ENCODE measurements at places on chromosomes 2 and 18. TPM values are rescaled to one million over a fixed set of nuclear protein-coding genes. Genes with fewer than 3 reads are reported as not detected.
A peak's percentile ranks its signal among the peaks of the same experiment; 100 is the strongest.

DNA sequence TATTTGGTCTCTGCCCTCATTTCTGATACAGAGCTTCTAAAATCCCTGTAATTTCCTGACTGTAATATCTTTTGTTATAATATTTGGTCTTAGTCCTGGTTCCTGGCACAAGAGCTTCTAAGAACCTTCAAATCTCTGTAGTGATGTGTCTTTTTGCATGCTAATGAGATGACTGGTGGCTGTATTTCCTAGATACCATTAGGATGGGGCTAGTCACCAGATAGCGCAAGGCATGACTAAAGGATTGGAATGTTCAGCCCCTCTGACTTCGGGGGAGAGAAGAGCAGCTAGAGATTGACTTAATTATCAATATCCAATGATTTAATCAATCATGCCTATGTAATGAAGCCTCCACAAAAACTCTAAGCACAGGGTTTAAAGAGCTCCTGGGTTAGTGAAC lies 620.8 kb upstream of the ACVR2A start:
- H3K27ac ChIP-seq = no peak overlapping the region
- H3K4me1 ChIP-seq = no peaks in the 10 kb centered on the region
- H3K4me3 ChIP-seq = no peak overlapping the region
- H3K36me3 ChIP-seq = no peaks in the 10 kb centered on the region
- no peaks in the 10 kb centered on the region for H3K27me3 ChIP-seq
- no peak for DNase-seq

- no peaks in the 10 kb centered on the region for H3K36me3 ChIP-seq
- H3K4me1 ChIP-seq = no peaks in the 10 kb centered on the region
- no peak overlapping the region for H3K4me3 ChIP-seq
- no peak for DNase-seq
- H3K27ac ChIP-seq = no peak overlapping the region
These were observed 53.6 kb downstream of the TANC1 start for GRCh38 chr2:159022019-159022418.

The AKAIN1 gene
- total RNA-seq = not detected

The MEIS1 gene
- total RNA-seq = 21.1 TPM

GRCh38 chr2:28610583-28611201 lies 114.8 kb downstream of the PLB1 start:
- no peak overlapping the region for H3K4me3 ChIP-seq
- no peaks in the 10 kb centered on the region for H3K36me3 ChIP-seq
- no peak overlapping the region for H3K27ac ChIP-seq
- no peaks in the 10 kb centered on the region for H3K27me3 ChIP-seq

The FAM228A gene
- total RNA-seq = not detected

The VIT gene
- total RNA-seq = 9.0 TPM

The CNTNAP5 gene
- not detected for total RNA-seq

DNA sequence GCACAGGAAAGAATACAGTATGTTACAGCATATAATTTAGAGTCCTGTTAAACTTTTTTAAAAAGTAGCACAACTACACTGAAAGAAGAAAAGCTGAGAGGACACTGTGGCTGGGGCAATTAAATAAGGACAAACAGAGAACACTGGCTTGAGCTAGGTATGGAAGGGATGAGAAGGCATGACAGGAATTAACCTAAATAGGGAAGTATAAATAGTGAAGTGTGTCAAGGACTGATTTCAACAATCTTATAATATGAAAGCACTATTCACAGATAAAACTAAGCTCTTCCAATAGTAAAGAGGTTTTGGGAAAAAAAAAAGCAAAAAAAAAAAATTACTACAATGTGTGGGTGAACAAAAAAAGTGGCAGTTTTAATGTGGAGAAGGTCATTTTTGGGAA lies 45.5 kb downstream of the PPP3R1 start:
- H3K4me1 ChIP-seq = peaks cover 26% of the 10 kb centered on the region
- no peak for DNase-seq
- no peaks in the 10 kb centered on the region for H3K36me3 ChIP-seq
- H3K27me3 ChIP-seq = no peaks in the 10 kb centered on the region

GRCh38 chr2:174445248-174445647 lies 41.6 kb downstream of the GPR155 start:
- H3K27ac ChIP-seq = no peak overlapping the region
- no peaks in the 10 kb centered on the region for H3K27me3 ChIP-seq
- peaks cover 4% of the 10 kb centered on the region for H3K4me1 ChIP-seq
- DNase-seq = no peak

The PIKFYVE gene
- 28.1 TPM for total RNA-seq

DNA sequence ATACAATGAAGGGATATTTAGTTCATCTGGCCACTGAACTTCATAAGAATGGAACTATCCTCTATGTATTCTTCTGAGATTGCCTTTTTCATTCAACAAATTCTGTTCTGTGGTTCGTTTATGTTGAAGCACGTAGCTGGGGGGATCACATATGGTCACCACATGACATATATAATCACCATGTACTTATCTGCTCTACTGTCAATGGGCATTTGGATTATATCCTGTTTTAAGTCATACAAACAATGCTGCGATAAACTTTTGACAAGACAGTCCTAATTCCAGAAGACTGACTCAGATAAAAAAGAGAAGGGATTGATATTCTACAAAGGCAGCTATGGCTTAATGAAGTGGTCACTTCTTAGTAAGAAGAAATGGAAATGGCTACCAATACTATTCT lies 116.0 kb upstream of the CCDC195 start:
- H3K4me1 ChIP-seq = no peaks in the 10 kb centered on the region
- H3K27me3 ChIP-seq = no peaks in the 10 kb centered on the region
- no peak overlapping the region for H3K27ac ChIP-seq

The DSC2 gene
- 26.2 TPM for total RNA-seq

The STARD6 gene
- total RNA-seq = not detected

The GPR39 gene
- 1.4 TPM for total RNA-seq

The FOXI3 gene
- total RNA-seq = not detected

The DSG2 gene
- total RNA-seq = 13.9 TPM

The SERPINB10 gene
- total RNA-seq = not detected

- H3K27me3 ChIP-seq = no peaks in the 10 kb centered on the region
- H3K27ac ChIP-seq = no peak overlapping the region
- H3K4me3 ChIP-seq = no peak overlapping the region
- no peak for DNase-seq
- no peaks in the 10 kb centered on the region for H3K36me3 ChIP-seq
These were observed 272.5 kb downstream of the DSEL start for GRCh38 chr18:67243799-67244587.

GRCh38 chr18:12639990-12640880 lies 17.7 kb downstream of the SPIRE1 start:
- no peak overlapping the region for H3K4me3 ChIP-seq
- H3K36me3 ChIP-seq = no peaks in the 10 kb centered on the region
- H3K27me3 ChIP-seq = no peaks in the 10 kb centered on the region
- peaks cover 11% of the 10 kb centered on the region for H3K4me1 ChIP-seq
- DNase-seq = no peak

The DYNC1I2 gene
- total RNA-seq = 78.7 TPM

DNA sequence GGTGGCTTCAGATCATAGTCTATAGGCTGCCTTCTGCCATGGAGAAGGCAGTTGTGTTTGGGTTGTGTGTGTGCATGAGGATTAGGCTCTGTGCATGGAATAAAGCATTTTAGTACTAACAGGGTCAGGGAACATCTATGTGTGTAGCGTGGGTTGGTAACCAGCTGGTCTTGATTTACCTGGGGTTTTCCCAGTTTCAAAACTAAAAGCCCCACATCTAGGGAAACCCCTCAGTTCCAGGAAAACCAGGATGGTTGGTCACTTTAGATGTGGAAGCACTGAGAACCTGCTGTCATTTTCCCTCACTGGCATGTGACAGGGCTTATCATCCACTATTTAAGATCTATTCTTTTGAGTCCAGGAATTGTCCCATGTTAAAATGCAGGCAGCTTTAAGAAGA lies 116.3 kb downstream of the POLE4 start:
- no peak for DNase-seq
- no peak overlapping the region for H3K4me3 ChIP-seq
- no peaks in the 10 kb centered on the region for H3K4me1 ChIP-seq
- H3K36me3 ChIP-seq = no peaks in the 10 kb centered on the region

DNA sequence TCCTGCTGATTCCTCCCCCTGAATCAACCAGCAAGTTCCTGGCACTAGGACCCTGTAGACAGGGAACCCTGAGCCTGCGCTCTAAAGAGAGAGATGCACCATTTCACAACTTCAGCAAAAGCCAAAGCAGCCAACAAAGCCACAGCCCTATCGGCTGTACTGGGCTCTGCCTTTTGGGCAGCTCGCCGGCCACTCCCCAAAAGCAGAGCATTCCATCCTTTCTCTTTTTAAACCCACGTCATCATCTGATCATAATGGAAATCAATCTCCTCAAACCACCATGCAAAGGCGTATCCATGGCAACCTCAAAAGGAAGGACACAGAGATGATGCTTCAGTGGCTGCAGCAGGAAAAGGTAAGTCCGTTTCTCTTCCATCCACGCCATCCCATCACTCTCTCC lies 5.3 kb upstream of the DCTN1 start:
- H3K27ac ChIP-seq = peak overlapping the region; percentile 12
- peaks cover 56% of the 10 kb centered on the region for H3K4me1 ChIP-seq
- no peak for DNase-seq
- H3K4me3 ChIP-seq = no peak overlapping the region

DNA sequence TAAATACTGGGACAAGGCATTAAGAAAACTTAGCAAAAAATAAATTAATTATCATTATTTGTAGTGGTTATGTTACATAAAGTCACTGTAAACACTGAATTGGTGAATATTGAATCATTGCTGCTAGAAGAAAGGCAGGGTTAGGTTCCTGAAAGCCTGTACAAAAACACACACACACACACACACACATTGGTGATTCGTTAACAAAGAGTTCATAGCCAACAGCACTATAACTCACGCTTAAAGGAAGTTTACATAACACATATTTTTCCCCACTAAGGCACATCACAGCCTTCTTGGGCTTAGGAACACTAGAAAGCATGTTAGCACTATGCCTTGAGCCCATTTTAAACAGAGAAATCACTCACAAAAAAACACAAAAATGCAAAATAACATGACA lies 690.0 kb upstream of the PIK3C3 start:
- no peaks in the 10 kb centered on the region for H3K4me1 ChIP-seq
- H3K27me3 ChIP-seq = no peaks in the 10 kb centered on the region
- H3K36me3 ChIP-seq = no peaks in the 10 kb centered on the region
- H3K27ac ChIP-seq = no peak overlapping the region

GRCh38 chr2:196798980-196799379 lies 503 bp downstream of the GTF3C3 start:
- H3K27ac ChIP-seq = peak overlapping the region; percentile 57
- H3K27me3 ChIP-seq = no peaks in the 10 kb centered on the region

DNA sequence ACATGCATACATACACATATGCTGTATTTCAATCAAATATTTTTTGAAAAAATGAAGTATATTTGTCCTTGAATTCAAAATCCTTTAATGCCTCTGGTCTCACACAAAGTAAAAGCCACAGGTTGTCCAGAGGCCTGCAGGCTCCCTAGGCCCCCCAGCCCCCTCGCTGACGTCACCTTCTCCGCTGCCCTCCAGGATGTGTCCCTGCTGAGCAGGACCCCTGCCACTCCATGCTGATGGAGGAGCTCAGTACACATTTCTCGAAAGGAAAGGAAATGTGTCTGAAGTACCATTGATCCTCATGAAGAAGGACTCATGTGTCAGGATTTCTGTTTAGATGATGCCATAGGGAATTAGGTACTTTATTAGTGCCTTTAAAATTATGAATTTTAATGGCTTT lies 212.1 kb downstream of the LDLRAD4 start:
- DNase-seq = no peak
- H3K27me3 ChIP-seq = no peaks in the 10 kb centered on the region
- no peak overlapping the region for H3K27ac ChIP-seq
- peaks cover 12% of the 10 kb centered on the region for H3K4me1 ChIP-seq

DNA sequence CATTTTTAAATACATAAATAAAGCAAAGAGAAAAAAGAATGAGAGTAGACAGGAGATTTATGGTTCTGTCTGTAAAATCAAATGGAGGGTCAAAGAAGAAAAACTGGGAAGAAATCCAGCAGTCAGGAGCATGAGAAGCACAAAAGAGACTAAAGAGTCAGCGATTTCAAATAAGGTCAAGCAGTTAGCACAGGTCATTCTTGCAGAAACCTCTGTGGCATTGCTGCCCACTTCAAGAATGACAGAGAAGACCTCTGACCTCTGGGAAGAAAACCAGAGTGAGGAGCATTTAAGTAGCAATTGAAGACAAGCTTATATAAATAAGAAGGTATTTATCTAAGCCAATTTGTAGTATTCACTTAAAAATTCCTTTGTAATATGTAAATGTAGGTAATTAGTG lies 172.0 kb upstream of the SPOPL start:
- H3K27me3 ChIP-seq = no peaks in the 10 kb centered on the region
- DNase-seq = no peak
- no peaks in the 10 kb centered on the region for H3K36me3 ChIP-seq
- no peaks in the 10 kb centered on the region for H3K4me1 ChIP-seq
- H3K4me3 ChIP-seq = no peak overlapping the region

GRCh38 chr2:138713069-138713496 lies 67.1 kb downstream of the NXPH2 start:
- no peak overlapping the region for H3K27ac ChIP-seq
- H3K4me3 ChIP-seq = no peak overlapping the region
- H3K27me3 ChIP-seq = no peaks in the 10 kb centered on the region
- no peaks in the 10 kb centered on the region for H3K36me3 ChIP-seq

DNA sequence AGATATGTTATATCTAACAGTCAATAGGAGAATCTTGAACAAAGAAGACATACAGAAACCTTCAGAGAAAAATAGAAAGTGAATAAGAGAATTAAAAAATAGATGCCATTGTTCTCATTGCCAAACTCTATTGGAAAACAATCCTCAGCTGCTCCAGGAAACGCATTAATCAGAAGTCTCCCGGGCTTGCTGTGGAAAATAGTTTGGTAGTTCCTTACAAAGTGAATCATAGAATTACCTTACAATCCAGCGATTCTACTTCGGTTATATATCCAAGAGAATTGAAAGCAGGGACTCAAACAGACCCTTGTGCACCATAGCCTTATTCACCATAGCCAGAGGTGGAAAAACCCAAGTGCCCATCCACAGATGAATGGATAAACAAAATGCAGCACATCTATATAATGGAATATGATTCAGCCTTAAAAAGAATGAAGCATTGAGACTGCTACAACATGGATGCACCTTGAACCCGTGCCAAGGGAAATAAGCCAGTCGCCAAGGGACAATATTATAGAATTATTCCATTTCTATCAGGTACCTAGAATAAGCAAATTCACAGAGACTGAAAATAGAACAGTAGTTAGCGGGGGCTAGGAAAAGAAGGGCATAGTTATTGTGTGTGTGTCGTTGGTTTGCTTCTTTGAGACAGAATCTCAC lies 21.9 kb upstream of the CHRNA1 start:
- H3K4me1 ChIP-seq = peaks cover 17% of the 10 kb centered on the region
- no peaks in the 10 kb centered on the region for H3K36me3 ChIP-seq
- H3K4me3 ChIP-seq = no peak overlapping the region
- DNase-seq = no peak
- H3K27ac ChIP-seq = peak overlapping the region; percentile 54
- H3K27me3 ChIP-seq = no peaks in the 10 kb centered on the region
